ENCODE measurements at places on chromosomes 7 and 10.
A peak's percentile ranks its signal among the peaks of the same experiment; 100 is the strongest.

- DNase-seq = no peak
Observed at GRCh38 chr10:100470367-100470766, 7.6 kb downstream of the WNT8B start.

DNA sequence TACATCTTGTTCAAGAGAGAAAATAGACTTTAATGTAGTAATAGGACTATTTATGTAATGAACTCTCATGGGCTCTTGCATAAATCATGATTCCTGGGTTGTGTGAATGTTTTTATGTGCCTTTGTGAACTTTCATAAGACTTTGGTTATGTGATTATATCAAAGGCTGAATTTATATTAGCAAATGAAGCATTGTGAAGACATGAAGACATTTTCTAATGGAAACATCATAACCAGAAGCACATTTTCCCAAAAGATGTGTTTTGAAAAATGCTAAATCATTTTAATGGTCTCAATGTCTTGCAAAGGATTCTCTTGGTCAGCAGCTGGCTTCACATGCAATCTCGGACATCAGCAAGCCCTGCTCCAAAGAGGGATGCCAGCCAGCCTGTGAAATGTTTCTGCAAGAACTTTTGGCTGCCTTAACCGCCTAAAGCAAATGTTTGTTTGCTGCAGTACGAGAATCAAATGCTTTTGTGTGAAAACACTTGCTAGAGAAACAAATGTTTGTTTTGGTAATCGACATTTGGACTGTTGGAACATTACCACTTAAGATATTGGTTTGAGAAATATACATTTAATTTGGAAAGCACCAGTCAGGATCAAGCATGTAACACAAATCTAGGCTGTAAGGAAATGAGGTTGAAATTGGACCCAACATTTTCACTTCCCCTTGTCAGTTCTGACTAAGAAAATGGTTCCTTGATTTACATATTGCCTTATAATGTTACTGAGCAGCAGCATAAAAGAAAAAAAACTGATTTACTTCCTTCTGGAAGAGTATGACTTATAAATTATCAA is 102.1 kb downstream of the RTKN2 start:
- DNase-seq = no peak

DNA sequence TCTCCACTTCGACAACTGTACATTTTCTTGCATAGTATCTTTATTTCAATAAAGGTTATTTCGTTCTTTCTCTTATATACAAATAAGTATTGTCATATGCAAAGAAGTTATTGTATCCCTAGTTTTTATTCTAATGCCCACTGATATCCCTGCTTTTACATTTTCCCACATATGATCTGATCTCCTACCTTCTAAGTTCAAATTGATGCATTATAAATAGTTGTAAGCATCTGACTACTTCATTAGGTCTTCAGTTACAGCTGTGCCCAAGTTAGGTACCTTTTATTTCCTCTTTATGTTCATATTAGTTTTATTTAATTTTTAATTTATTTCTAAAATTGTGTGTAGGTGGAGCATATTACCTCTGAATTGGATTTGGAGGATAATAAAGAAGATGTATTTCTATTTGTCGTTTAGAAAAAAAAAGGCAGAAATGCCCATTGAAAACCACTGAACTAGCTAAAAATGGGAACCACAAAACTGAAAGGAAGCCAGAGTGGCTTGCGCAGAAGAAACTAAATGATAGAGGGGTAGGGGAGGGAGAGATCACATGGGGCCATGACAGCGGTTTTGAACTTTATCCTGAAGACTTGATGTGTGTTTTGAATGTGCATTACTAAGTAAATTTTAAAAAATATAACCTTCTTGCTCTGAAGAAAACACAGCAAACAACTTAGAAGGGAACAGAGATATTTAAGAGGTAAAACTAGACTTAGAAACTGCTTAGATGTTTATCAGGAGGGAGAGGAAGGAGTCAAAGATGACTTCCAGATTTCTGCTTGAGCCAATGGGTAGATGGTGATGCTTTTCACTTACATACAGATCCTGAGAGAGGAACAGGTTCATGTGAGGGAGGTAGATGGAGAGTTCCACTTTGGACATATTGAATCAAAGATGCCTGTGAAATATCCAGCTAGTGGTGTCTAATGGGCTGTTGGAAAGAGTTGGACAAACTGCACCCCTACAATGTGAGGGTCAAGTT is 9.3 kb upstream of the ZC3HAV1L start:
- peak; percentile 62 for DNase-seq

GRCh38 chr7:19381321-19381720 is 236.1 kb upstream of the FERD3L start:
- DNase-seq = no peak

Data from activated CD4-positive, alpha-beta T cell treated with anti-CD3 and anti-CD28 coated beads, Interleukin-2, Interleukin-4, amounts not matched to agents 100 ng/mL and 50 ng/mL, durations not matched to agents 16 hours and 8 hours (primary cell).